Endothelial cell (in vitro differentiated cells): ENCODE measurements at places on chromosomes 3 and 15.

DNA sequence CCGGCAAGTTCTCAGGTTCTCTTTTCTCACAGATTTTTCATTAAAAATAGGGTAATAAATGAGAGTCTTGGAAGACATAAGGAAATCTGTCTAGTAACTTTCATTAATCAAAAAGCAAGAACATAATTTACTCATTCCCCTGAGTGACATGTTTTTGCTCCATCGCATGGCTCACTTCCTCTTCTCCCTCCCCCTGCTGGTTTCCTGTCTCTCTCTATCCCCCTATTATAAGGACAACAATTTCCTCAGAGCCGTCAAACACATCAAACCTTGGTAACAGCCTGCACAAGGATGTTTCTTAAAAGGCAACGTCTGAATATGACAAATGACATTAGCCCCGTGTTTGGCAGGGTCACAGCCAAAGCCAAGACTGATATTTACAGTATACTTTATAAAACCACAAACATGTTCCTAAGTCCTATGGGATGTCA, 1149.6 kb downstream of the IGSF11 start:
- DNase-seq = no peak

- no peak for DNase-seq
These were observed 36.5 kb upstream of the NPHP3 start for GRCh38 chr3:132758740-132759139.

GRCh38 chr3:177263615-177264368, 66.5 kb upstream of the TBL1XR1 start:
- no peak for DNase-seq

GRCh38 chr3:24101676-24102168, 156.6 kb downstream of the NR1D2 start:
- no peak for DNase-seq

GRCh38 chr3:98730886-98731537, 32.1 kb upstream of the ST3GAL6 start:
- no peak for DNase-seq
